ENCODE measurements at places on chromosomes 4 and X.

DNA sequence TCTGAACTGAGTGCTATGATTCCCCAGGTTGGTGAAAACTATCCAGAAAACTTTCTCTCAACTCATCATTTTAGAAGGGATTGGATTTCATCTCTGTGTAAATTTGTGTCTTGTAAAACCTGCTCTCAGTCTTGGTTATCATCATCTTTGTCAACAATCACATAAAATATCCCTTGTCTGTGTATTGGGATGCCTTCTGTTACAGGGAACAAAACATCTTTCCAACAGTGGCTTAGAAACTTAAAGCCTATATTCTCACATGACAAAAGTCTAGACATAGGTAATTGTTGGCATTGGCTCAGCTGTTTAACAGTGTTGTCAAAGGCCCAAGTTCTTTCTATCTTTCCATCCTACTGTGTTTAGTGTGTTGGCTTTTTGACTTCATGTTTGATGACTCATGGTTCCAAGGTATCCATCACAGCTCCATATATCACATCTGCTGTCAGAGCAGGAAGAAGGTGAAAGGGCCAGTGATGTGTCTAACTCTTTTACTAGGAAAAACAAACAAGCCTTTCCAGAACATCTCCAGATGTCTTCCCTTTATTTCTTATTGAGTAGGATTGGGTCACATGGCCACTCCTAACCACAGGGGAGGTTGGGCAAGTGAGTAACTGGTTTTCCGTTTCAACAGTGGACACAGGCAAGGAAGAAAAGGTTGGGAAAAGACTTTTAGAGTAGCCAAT is 65.0 kb downstream of the PHEX start:
- peak; percentile 43 for DNase-seq

GRCh38 chrX:65811558-65812228 is 144.2 kb downstream of the MSN start:
- no peak for DNase-seq

- no peak for DNase-seq
These were observed 357 bp upstream of the ETNPPL start for GRCh38 chr4:108763226-108763593.

DNA sequence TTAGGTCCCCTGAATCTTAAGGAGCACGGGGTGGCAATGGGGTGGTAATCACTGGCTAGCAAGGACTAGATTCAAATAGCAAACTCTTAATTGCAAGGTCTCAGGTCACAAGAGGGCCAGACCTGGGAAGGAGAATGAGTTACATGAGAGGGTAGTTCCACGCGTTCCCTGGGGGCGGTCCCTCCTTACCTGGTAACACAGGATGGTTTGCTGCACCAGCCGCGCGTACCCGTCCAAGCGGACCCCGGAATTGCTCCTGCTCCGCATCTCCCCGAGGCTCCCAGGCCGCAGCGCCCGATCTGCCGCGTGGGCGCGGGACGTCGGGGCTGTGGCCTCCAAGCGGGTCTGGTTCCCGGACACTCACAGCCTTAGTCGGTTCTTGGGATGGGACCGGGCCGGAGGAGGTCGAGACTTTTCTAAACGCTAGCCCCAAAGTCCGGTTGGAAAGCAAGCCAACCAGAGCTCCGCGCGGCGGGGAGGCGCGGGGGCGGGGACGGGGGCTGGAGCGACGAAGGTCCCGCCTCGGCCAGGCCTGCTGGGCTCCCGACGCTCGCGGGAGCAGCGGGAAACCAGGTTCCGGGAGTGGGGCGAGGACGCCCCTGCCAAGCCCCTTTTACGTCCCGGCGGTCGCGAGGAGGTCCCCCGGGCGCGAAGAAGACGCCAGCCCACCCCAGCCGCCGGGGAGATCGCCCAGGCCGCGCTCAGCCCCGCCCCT is at the start of gene PHKA2:
TSS of gene PHKA2 (minus strand) at position 449 of the 715 bp plus-strand sequence. CDS start at position 267, 182 bp downstream.
- peak; percentile 54 for DNase-seq

- no peak for DNase-seq
These were observed 161.0 kb downstream of the CPXCR1 start for GRCh38 chrX:88908056-88908455.

GRCh38 chr4:108560616-108561015 is 59.8 kb upstream of the RPL34 start:
- no peak for DNase-seq

DNA sequence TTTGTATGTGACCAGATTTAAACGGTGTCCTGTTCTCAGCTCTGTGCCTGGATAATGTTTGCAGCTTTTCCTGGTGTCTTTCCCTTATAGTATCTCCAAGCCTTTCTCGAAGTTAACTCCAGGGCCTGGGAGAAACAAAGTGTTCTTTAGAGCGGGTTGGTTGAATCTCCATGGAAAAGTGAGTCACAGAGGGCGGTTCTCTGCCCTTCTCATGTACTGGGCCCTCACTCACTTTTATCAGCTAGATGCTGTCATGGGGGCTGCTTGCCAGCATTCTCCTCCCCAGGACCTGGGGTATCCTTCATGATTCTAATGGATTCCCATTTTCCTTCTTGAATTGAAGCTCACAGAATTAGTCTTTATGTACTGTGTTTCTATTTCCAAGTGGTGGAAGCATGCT is 46.1 kb upstream of the MAGEC2 start:
- DNase-seq = peak; percentile 36

GRCh38 chr4:124974152-124974551 is 261.6 kb upstream of the ANKRD50 start:
- peak; percentile 21 for DNase-seq

GRCh38 chrX:41621222-41621723 is 67.5 kb upstream of the GPR34 start:
- peak; percentile 24 for DNase-seq

DNA sequence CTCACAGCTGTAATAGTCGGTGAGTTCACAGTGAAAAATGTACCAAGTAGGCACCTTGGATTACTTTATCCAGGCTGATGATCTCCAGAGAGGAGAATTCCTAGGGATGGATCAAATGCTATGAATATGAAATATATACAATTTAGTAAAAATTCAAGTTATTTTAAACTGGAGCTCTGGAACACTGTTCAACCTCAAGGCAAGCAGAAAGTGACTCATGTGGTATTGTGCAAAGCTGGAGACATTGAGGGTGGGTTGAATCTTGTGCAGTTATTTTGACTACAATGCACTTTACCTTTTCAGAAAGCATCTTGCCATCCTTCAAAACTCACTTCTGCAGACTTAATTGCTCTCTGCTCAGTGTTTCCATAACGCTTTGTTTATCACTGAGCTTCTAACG is 43.4 kb downstream of the OSTC start:
- DNase-seq = peak; percentile 39

GRCh38 chr4:174709526-174709925 is 119.5 kb downstream of the GLRA3 start:
- no peak for DNase-seq

DNA sequence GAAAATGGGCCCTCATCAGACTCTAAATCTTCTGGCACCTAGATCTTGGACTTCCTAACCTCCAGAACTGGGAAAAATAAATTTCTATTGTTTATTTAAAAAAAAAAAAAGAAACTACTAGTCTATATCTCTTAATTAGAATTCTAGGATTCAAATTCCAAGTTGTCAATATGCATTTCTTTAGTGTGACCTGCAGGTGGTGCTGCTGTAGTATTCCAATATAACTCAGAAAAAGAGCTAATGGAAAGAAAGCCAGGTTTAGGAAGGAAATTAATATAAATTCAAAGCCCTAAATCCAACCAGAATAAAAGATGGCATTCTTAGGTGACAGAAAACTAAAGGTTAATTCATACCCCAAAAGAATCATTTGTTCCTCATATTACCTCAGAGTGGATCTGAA is 80.0 kb upstream of the NALF2 start:
- peak; percentile 14 for DNase-seq

GRCh38 chr4:54626113-54626512 is 31.6 kb upstream of the KIT start:
- DNase-seq = no peak

- DNase-seq = peak; percentile 39
These were observed 214.8 kb downstream of the SPCS3 start for GRCh38 chr4:176534566-176534965.

- DNase-seq = no peak
These were observed 47.4 kb downstream of the TMEM131L start for GRCh38 chr4:153513596-153513995.

DNA sequence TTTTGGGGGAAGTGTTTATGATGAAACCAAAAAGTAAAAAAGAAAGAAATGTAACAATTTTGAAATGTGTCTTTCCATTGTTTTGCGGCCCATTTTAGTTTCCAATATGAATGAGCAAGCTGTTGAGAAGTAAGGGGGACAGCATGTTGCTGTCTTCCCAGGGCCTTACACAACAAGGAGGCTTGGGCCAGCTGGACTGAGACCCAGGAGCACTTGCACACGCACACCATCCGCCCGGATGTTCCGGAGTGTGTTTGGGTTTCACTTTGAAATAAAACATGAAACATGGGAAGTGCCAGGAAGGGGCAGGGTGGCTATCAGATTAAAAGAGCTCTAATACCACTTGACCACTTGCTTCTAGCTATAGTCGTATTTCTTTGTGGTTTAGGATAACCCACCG is 144.4 kb downstream of the NHS start:
- DNase-seq = no peak

DNA sequence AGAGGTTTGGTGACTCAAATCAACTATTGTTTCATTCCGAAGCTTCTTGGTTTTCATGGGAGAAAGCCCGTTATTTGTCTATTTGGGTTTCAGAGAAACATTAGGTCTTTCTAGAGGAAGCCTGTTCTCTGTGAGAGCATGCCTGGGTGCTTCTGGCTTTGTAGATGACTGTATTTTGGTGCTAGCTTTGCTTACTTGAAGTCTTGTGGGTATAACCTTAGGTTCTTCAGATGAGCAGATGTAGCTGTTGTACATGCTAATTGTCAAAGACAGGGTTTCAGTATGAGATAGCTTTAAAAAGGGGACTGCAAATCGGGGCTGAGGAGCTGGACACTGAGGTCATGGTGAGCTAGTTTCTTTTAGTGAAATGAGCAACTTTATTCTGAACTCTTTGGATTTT is 7.9 kb upstream of the STOX2 start:
- no peak for DNase-seq

GRCh38 chr4:8317474-8317873 is 47.9 kb downstream of the HTRA3 start:
- DNase-seq = no peak

GRCh38 chr4:24937176-24937916 is 24.5 kb upstream of the CCDC149 start:
- no peak for DNase-seq

DNA sequence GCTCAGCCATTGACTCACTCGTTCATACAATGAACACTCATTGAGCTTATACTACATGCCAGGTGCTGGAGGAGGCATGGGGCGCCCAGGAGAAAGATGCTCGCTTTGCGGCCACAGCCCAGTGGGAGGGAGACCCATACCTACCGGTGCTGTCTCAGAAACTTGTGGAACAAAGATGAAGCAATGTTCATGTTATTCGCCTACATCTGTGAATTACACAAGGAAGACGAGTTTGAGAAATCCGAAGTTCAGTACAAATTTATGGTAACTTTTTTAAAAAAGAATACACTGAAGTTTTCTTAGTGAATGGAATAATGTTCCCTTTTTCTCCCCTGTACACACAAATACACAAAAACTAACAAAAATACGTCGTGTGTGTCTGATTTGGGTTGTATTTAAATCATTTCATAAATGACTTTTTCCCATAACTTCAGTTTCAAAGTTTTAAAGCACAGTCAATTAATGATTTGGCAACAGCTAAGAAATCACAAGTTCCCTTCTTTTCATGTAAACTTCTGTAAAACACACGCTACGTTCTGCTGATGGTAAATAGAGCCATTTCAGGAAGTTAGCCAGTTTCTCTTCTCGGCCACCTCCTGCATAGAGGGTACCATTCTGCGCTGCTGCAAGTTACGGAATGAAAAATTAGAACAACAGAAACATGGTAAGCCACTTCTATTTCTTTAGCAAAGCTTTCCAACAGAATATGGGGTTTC is at the start of gene TLR8:
TSS of gene TLR8 (plus strand) at position 575 of the 716 bp plus-strand sequence. CDS start at position 662, 87 bp downstream.
- DNase-seq = no peak

DNA sequence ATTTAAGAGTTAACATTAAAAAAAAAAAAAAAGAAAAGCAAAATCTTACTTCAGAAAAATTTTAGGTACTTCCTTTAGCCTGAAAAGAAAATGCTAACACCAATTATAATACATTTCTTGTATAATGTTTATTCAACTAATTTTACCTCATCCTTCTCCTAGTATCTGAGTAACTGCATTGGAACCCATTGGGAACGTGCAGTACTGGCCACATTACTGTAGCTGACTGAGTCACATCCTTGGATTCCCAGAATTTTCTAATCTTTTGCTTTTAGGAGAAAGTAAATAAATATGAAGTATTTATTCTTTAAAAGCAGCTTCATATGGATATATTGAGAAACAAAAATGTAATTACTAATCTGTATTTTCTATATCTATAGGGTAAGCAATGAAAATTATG is 82.6 kb upstream of the SLITRK2 start:
- no peak for DNase-seq

- DNase-seq = peak; percentile 66
These were observed 97.3 kb upstream of the DCLK2 start for GRCh38 chr4:149980941-149981340.

DNA sequence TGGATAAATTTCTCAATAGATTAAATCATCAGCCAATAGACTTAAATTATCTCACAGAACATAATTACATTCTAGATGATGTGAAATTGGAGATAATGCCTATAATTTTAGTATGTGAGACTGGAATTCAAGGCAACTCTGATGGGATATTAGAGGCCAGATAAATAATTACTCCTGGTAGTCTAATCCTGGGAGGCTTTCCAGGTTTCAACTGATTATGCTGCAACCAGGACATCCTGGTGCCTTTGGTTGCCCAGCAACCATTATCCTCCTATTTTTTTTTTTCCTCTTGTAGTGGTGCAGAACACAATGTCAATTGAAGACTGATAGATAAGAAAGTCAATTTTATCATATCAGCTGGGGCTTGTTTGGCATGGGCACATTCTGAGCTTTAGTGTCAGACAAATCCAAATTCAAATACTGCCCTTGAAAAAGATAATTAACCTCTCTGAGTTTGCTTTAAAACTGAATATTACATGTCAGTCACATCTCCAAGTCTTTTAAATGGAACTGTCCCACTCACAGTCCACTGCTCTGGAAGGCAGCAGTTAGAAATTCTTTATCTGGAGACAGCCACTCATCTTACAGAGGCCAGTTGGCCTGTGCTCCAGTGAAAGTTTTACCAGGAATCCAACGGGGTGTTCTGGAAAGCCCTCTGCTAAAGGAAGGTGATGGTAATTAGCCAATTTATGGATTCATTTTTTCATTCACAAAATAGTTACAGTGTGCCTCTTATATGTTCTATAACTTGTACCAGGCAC is 95.3 kb upstream of the GUCY1A1 start:
- DNase-seq = no peak

DNA sequence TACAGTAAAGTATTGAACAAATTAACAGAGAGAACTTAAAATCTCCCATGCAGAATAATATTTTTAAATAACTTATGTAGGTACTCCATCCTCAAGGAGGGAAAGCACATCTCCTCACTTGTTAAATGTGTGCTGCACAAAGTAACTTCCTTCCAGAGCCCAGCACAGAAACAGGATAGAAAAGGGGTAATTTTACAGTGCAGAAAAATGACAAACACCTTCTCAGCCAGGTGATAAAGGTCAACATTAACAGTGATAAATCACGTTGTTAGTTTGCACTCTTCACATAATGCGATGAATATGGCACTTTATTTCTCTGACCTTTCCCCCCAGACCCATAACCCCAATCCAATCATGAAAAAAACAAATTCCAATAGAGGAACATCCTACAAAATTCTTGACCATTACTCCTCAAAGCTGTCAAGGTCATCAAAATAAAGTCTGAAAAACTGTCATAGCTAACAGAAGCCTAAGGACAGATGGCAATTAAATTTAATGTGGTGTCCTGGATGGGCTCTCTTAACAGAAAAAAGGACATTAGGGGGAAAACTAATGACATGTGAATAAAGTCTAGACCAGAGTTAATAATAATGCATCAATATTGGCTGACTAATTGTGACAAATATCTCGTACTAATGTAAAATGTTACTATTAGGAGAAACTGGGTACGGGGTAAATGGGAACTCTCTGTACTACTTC is 547.4 kb upstream of the AGA start:
- no peak for DNase-seq

All from epithelial cell of esophagus (primary cell).